Uterus (tissue), 4 donors: ENCODE measurements at places on chromosomes 2 and 18. TPM values are rescaled to one million over a fixed set of nuclear protein-coding genes. Genes with fewer than 3 reads are reported as not detected.

DNA sequence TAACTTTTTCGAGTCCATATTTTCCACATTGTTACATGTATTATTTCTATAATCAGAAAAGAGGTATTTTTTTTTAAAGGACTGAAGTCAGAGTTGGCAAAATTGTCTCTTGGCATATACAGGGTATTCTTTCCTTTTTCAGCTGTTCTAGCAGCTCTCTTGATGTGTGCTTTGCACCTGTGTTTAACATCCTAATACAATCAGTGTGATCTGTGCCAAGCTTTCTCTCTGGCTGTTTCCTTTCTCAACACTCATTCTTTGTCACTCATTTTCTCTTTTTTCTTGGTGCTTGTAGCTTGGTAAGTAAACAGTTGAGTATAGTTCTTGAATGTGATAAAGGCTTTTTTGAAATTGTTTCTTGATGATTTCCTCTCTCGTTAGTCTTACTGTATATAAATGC, 9.2 kb downstream of the RNMT start:
- no peak for DNase-seq

DNA sequence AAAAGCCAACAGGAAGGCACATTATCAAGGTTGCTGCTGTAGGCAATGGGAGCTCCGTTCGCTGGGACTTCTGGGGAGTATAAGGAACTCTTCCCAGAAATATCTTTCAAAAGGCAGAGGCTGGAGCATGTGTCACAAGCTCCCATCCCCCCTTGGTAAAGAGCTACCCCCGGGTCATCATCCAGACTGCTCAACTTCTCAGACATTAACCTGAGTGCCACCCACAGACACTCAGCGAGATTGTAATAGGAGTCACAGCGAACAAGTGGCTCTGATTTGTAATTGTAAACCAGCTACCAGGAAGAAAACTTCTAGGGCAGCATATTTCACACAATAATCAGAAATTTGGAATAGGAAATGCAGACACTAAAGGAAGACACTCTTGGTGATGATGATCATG, 290.2 kb upstream of the PARD3B start:
- DNase-seq, result no peak

DNA sequence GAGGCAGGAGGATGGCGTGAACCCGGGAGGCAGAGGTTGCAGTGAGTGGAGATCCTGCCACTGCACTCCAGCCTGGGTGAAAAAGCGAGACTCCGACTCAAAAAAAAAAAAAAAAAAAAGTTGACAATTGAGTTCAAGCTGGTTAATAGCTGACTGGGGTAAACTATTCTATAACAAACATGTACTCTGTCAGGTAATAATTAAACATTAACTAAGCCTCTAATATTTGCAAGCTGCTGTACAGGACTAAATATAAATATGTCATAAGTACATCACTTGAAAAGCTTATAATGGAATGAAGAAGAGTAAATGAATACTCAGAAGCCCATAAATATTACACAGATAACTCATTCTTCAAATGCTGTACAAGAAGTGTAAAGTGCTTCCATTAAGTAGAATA, 190.4 kb upstream of the CRIM1 start:
- no peak for DNase-seq

- DNase-seq, result no peak
Measured at GRCh38 chr2:150371044-150371818, 116.2 kb downstream of the RND3 start.

GRCh38 chr2:37713258-37713700, 41.8 kb upstream of the CDC42EP3 start:
- DNase-seq, result no peak

DNA sequence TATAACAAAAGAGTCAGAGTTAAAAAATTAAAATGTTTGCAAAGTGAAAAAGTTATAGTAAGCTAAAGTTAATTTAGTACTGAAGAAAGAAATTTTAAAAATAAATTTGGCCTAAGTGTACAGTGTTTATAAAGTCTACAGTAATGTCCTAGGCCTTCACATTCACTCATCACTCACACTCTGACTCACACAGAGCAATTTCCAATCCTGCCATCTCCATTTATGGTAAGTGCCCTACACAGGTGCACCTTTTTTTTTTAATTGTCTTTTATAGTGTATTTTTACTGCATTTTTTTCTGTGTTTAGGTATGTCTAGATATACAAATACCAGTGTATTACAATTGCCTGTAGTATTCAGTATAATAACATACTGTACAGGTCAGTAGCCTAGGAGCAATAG, 562.9 kb downstream of the PIK3C3 start:
- DNase-seq, result no peak

GRCh38 chr2:1278125-1278524, 135.1 kb upstream of the TPO start:
- no peak for DNase-seq

DNA sequence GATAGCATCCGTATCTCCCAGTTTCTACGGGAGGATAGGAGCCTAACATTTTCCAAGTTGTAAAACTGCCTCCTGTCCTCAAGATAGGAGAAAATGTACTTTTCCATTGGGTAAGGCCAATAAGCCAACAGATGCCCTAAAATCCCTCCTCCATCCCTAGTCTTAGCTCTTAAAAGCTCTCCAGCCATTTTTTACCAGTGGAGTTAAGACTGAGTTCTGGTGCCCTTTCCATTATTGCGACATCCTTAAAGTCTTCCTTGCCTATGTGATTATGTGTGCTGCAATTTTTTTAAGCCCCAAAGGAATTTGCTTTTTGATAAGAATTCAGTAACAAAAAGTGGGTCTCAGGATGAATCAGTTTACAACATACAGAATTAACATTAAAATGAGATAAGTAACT, 33.0 kb downstream of the LINC00305 start:
- no peak for DNase-seq

- peak; percentile 45 for DNase-seq
Measured at GRCh38 chr2:65064728-65065552, 8.7 kb downstream of the CEP68 start.

DNA sequence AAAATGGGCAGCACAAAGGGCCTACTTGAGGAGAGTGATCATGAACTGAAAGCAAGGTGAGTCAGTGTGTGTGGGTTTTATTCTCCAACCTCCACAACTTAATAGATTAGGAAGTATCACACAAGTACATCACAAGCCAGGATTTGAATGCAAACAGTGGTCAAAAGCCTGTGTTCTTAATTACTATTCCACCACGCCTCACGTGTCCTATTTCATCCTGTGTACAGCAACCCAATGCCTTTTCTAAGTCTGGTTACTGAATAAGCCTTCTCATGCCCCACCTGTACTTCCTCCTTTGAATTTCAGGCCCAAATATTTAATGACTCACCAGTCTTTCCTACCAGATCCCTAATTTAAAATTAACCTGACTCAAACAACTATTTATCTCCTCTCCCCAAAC, 755.7 kb upstream of the SLC8A1 start:
- DNase-seq, result no peak

GRCh38 chr18:36950282-36950681, 121.4 kb downstream of the KIAA1328 start:
- DNase-seq, result no peak

DNA sequence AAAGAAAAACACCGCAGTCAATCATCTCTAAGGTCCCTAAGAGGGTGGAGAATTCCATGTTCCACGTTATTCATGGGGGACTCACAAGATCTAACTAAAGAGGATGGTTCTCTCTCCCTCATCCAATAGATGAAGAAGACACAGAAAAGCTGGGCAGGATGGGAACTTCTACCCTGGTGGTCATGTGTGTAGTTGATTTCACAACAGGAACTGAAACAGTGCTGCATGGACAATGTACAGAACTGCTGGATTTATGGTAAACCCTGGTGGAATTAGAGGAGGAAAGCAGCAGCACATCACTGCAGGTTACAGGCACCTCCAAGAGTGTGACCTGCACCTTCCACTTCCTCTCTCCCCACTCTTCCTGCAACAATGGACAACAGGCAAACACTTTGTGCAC, 31.4 kb downstream of the FECH start:
- no peak for DNase-seq

DNA sequence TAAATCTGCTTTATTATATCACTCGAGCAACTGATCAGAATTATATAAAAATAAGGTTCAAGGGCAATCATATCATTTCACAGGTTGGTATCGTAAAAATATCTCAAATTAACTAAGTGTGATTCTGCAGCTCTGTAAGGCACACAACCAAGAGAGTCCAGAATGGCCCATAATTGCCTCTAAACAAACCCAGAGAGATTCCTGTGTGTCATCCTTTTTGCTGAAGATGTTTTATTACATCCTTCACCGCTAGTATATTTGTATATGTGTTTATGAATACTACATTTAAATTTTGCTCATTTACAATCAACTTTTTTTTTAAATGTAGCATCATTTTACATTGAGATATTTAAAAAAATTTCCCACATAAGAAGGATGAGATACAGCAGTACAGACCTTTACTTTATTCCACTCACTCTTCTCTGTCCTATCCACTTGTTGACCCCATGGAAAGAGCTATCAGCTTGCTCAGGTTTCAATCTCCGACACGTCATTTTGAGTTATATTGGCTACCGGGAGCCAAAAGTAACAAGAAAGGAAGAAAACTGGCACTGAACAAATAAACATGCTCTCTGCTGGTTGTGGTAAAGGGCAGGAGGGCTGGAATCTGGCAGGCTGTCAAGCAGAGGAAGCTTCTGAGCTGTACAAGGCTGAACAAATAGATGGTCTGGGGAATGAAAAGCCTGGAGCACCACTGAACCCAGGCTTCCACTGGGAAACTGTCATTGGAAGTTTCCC, 23.1 kb downstream of the PLA2R1 start:
- peak; percentile 44 for DNase-seq

- no peak for DNase-seq
Measured at GRCh38 chr2:17326717-17327116, 191.5 kb downstream of the RAD51AP2 start.

- DNase-seq, result no peak
Measured at GRCh38 chr18:22504251-22505030, 86.7 kb upstream of the CTAGE1 start.

GRCh38 chr2:20352230-20352578, 1.6 kb upstream of the PUM2 start:
- DNase-seq, result no peak

DNA sequence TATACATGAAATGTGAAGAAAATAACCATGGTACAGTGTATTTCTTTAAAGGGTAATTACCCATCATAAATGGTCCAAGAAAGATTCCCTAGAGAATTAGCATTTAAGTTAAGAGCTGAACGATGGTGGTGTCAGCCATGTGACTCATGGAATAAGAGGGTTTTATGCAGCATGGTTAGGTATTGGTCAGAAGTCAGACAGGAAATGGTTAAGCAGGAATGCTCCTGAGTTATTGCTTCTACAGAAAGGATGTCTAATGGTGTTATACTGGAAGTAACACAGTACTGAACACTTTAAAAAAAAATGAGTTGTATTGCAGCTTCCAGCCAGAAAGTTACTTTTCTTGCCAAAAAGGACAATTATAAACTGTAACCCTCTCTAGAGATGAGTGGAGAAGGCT, 72.7 kb upstream of the UBE2E3 start:
- DNase-seq, result no peak

- no peak for DNase-seq
Measured at GRCh38 chr18:76495006-76495370, at the start of gene ZNF516. Gene ZNF516, minus strand, starts transcription at chr18:76495242. Its CDS starts 52,188 bp downstream, at chr18:76443054.

DNA sequence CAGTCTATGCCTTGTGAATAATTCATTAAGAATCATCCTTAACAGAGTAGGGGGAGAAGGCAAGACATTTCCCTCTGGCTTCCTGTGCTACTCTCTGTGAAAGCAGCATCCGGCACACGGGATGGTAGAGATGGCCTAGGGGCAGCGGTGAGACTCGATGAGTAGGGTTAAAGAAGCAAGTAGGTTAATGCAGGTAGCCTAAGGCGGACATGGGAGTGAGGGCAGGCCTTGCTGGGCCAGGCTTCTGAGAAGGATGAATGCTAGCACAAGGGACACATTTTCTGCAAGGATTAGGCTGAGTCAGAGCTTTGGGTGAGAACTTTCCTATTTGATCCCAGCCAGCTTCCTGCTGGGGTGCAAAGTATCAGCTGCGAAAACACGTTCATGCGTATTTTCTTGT, 80.8 kb downstream of the NXPH2 start:
- DNase-seq, result no peak

- no peak for DNase-seq
Measured at GRCh38 chr18:79954791-79955190, 3.3 kb upstream of the SLC66A2 start.

GRCh38 chr2:54103454-54104314, 11.7 kb upstream of the ACYP2 start:
- DNase-seq, result no peak

GRCh38 chr18:46820863-46821262, 64.0 kb upstream of the ST8SIA5 start:
- DNase-seq, result no peak

DNA sequence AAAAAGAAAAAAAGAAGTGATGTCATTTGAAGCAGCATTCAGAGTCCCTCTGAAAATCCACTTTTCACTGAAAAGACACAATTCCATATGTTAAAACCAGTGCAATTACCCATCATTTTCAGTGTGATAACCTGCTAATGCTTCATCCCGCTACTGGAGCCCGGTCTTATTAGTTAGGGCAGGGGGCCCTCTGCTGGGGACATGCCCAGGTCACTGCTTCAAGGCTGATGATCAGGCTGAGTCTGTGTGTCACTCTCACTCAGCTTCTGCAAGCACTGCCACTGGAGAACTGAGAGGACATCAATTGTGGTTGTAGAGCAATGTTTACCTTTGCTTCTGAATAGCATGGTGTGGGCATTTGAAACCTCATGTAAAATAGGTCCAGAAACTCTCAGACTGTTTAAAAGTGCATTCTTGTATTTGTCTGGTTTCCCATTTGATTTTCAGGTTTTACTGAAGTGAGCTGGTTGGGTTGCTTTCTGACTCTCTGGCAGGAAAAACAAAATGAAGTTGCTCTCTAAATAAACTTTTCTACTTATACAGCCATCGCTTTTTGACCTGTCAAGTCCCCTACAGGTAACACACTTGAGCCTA, 49.2 kb upstream of the NXPH2 start:
- no peak for DNase-seq

- no peak for DNase-seq
Measured at GRCh38 chr18:22674272-22674671, 256.6 kb upstream of the CTAGE1 start.

- DNase-seq, result no peak
Measured at GRCh38 chr2:113234721-113235346, 43.9 kb downstream of the PAX8 start.

- DNase-seq, result no peak
Measured at GRCh38 chr2:161159456-161160225, 587 bp upstream of the TANK start.

- no peak for DNase-seq
Measured at GRCh38 chr2:208354964-208355381, 51.6 kb upstream of the PTH2R start.

- no peak for DNase-seq
Measured at GRCh38 chr2:30915486-30915885, 108.2 kb upstream of the CAPN13 start.

The ZNF516 gene
- 29.4 TPM for total RNA-seq

The ANKRD30BL gene
- total RNA-seq, result 27.7 TPM

The ZBTB7C gene
- 10.2 TPM for total RNA-seq

The HOXD11 gene
- 8.6 TPM for total RNA-seq

The STARD6 gene
- total RNA-seq, result not detected

The ANKAR gene
- total RNA-seq, result 47.0 TPM

The TRIP12 gene
- total RNA-seq, result 77.1 TPM

The TEX44 gene
- total RNA-seq, result not detected

The HMSD gene
- total RNA-seq, result 0.28 TPM
